ENCODE measurements at places on chromosomes 4 and X.

- DNase-seq, result no peak
Measured at GRCh38 chrX:49184294-49185281, 1.6 kb downstream of the PRICKLE3 start.

DNA sequence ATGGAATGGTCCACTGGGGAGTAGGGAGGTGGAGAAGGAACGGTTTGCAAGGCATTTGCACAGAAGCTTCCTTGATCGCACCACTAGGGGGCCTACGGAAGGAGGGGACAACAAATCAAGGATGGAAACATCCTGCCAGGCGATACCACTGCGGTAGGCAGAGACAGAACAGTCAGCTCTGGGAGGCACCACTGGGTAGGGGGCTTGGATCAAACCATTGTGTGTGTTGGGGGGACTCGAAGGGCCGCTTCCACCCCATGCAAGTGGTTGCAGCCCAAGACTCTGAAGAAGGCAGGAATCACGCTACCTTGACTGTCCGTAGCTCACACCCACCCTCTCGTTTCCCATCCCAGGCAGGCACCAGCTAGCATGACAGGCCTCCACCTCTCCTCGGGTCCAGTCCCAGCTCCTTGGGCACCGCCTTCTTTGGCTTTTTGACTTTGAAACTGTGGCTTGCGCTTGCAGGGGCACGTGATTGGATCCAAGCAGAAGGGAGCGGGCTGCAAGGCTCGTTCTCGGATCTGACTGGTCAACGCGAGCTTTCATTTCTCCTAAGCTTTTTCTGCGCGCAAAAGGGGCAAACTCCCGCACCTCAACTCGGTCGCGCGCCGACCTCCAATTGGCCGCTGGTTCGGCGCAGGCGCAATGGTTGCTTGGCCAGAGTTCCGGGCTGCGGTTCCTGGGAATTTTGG, 28.4 kb downstream of the GAGE1 start:
- DNase-seq, result no peak

GRCh38 chr4:186727169-186727976, 3.7 kb upstream of the FAT1 start:
- no peak for DNase-seq

GRCh38 chr4:123941306-123941705, 544.7 kb downstream of the SPRY1 start:
- no peak for DNase-seq

- DNase-seq, result no peak
Measured at GRCh38 chr4:153154007-153154975, 50.0 kb upstream of the TRIM2 start.
